ENCODE measurements at places on chromosomes 1 and 21. TPM values are rescaled to one million over a fixed set of nuclear protein-coding genes. Genes with fewer than 3 reads are reported as not detected.

The CD1E gene
- total RNA-seq: not detected

DNA sequence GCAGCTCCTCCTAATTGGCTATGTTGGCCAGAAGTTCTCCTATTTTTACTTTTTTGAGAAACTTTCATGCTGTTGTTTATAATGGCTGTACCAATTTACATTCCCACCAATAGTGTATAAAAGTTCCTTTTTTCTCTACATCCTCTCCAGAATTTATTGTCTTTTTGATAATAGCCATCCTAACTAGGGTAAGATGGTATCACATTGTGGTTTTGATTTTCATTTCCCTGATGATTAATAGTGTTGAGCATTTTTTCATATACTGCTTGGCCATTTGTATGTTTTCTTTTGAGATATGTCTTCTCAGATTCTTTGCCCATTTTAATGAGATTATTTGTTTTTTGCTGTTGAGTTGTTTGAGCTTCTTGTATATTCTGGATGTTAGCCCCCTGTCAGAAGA is 46.8 kb downstream of the NTMT2 start:
- DNase-seq: peak; percentile 70

The LDLRAD1 gene
- total RNA-seq: not detected

DNA sequence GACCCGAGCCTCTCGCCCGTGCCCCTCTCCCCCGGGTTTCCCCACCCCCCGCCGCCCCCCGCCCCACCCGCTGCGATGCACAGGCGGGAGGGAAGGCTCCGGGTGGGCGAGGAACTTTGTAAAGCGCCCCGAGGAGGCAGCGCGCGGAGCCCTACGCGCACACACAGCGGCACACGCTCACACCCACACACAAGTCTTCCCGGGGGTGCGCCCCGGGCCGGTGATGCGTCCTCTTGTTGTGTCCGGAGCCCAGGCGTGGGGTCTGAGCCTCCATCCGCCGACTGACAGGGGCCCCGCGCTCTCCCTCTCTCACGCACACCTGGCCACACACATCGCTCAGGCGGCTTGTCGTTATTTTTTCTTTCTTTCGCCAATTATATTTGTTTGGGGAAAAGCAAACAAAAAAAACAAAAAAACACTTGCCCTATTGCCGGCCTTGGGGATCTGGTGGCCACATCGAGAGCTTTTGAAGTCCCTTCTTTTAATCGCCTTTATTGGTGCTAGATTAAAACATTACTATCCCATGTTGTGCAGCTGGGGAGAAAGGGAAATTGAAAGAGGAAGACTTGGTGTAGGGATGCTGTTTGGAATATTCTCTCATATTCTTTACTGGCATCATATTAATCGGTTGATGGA is 770 bp downstream of the NTNG1 start:
- DNase-seq: no peak

GRCh38 chr1:153478692-153479618 is 18.5 kb upstream of the S100A7 start:
- DNase-seq: no peak

GRCh38 chr1:220511179-220511578 is 16.8 kb upstream of the MARK1 start:
- DNase-seq: no peak

DNA sequence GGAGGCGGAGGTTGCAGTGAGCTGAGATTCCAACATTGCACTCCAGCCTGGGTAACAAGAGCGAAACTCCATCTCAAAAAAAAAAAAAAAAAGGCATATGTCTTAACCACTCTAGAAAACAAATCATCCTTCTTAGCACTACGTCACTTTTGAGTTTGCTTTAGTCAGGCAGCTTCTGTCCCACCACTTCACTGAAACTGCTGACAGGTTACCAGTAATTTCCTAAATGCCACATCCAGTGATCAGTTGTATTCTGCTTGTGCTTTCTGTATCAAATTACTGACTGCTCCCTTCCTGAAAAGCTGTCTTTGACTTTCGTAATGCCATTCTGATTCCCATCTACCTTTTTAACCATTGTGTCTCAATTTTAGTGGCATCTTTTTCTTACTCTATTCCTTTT is 21.7 kb downstream of the RCOR3 start:
- no peak for DNase-seq

- no peak for DNase-seq
Observed at GRCh38 chr1:62613325-62613727, 16.0 kb downstream of the ANGPTL3 start.

- peak; percentile 81 for DNase-seq
Observed at GRCh38 chr1:156445789-156446263, 54.7 kb downstream of the MEF2D start.
